CD4-positive, alpha-beta T cell treated with Interleukin-17A for 1 hour (primary cell): ENCODE measurements at places on chromosomes 5 and 9.

DNA sequence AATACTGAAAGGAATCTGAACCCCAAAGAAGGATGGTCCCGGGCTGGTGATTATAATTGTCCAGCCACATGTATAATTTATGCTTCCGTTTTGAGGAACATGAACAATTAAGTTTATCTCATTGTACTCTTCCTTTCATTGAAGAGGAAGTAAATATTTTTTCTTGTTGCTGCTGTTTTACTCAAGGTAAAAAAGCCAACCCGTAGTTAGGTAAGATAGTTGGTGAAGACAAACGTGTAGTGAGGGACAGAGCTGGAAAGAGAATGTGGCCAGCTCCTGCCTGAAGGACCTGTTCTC is 5.1 kb downstream of the RCL1 start:
- DNase-seq, result no peak

- no peak for DNase-seq
These were observed 332.4 kb upstream of the BRINP1 start for GRCh38 chr9:119701651-119702050.

DNA sequence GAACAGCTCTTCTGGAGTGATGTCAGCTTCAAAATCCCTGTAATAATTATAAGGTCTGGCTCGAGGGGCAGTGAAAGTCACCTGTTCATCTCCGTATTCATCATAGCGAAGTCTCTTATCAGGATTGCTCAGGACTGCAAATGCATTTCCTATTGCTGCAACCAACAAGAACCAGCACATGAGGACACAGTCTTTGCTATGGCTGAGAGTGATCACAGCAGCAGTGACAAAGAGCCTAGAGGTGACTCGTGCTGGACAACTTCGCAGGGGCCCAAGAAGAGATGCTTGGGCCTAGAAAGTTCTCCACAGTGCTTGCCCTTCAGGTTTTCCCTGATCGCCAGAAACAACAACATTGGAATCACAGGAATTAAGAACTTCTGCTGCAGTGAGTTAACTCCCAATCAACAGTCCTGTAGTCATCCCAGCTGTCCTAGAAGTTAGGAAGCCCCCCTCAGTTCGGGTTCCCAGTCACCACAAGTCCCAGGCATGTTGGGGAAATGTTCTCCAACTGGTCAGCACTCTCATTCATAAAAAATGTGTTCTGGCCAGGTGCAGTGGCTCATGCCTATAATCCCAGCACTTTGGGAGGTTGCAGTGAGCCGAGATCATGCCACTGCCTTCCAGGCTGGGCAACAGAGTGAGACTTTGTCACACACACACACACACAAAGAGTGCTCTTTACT is 13.0 kb downstream of the DNAJC18 start:
- no peak for DNase-seq

DNA sequence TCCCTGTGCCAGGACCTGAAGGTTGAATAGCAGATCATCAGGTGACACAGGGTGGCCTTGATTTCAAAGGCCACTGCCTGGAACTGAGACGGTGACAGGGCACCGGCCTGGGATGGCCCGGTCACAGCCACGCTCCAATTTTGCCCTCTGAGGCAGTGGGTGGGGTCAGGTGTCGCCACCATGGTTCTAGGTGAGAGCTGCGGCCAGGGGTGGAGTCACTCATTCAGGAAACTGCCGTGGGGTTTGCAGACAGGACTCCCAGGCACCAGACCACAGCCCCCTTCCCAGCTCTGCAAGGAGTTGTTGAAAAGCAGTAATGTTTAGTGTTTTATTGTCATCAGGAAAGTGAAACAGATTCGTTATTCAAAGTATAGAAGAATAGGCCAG is 17.3 kb upstream of the RNU6ATAC start:
- peak; percentile 15 for DNase-seq

DNA sequence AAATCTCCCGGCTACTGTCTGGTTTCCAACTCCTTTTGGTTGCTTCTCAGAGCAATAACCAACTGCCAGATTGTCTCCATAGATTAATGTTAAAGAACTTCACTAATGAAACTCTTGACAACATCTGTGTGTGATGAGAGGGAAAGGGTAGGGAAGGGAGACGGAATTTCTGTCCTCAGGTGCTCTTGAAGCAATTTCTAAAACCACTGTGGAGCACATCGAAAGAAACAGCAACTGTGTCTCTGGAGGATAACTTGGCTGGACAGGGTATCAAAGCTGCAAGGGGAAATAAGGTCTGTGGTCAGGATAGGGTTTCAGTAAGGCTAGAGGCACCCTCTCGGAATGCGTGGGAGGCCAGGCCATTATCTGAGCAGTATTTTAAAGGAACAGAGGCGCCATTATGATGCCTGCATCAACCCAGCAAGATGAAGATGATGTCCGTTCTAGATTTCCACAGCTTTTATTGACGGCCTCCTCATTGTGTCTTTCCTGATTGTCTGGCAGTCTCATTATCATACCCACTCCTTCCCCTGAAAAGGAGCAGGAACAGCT is 76.6 kb downstream of the RORB start:
- DNase-seq, result no peak

DNA sequence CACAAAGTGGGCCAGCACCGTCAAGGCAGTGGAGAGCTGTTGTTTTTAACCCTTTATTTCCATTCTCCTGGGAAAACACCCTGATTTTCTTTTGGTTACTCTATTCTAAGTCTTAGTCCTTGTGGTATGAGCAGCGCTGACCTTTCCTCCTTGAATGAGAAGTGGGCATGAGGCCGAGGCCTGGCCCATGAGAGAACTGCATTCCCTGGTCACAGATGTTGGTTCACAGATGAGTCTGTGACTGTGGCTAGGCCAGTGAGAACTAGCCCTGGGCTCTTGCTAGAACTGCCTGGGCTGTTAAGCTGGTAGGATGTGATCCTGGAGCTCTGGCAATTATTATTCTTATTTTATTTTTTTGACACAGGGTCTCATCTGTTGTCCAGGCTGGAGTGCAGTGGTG is 71.7 kb upstream of the KLF9 start:
- DNase-seq, result no peak

DNA sequence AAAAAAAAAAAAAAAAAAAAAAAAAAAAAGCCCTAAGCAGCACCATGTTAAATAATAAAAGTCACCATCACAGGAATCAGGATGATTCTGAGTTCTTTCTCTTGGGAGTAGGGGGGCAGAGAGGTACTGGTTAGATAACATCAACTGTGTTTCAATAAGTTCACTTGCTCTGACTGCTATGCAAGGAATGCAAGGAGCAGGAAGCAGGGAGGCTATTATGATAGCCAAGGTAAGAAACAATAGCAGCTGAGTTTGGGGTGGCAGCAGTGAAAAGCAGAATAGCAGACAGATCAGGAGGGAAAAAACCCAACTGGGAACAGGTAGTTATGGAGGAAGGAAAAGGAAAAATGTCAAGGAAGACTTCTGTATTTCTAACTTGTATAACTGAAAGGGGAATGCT is 8.2 kb downstream of the CEP120 start:
- DNase-seq, result no peak

GRCh38 chr5:16037121-16037845 is 142.3 kb downstream of the MARCHF11 start:
- DNase-seq, result no peak

DNA sequence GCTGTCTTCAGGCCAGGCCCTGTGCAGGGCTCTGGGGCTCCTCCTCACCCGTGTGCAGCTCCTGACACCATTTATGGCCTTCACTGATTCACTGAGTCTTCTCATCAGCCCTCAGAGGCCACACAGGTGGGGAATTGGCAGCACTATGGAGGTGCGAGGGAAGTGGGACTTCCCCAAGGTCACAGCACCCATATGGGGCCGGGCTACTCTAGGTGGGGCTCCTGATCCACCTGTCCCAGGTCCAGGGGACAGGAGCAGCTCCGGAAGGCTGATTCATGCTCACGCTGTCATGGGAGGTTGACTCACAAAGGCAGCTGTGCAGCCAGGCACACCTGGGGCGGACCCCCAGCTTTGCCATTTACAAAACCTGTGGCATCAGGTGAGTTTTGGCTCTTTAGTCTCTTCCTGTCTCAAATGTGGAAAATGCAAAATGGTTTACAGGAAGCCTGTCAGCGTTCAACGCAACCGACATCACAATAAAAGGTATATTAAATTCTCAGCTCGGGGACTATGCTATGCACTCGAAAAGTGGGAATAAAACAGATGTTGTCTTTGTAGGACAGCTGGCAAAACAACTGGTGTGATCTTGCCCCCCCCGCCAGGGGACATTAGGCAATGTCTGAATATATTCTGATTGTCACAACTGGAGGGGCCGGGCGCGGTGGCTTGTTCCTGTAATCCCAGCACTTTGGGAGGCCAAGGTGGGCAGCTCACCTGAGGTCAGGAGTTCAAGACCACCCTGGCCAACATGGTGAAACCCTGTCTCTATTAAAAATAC is 15.0 kb downstream of the NAIF1 start:
- no peak for DNase-seq

DNA sequence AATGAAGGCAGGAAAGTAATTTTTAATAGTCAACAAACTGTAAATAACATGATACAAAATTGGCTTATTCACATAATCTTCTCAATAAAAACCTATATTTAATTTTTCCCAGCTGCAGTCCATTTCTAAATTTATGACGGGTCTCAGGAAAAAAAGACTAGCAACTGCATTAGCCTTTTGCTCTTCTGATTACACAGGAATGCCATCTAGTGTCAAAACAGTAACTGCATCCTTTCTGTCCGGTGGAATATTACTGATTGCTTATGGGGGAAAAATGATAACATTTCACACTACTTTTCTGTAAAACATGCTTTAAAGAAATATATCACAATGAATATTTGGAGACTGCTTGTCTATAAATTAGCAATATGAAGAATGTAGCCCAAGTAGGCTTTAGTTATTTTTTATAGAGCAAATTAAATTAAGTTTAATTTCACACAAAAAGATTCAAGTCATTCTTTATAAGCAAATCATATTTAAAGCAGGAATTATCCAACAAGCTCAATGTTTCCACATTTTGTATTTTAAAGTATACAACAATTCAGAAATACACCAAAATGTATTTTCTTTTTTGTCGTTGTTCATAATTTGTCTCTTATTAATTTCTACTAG is 534.7 kb downstream of the CDH10 start:
- DNase-seq, result no peak

GRCh38 chr5:115028557-115028956 is 141.2 kb downstream of the TRIM36 start:
- no peak for DNase-seq

GRCh38 chr9:87236546-87236945 is 261.1 kb upstream of the DAPK1 start:
- no peak for DNase-seq

GRCh38 chr5:88665750-88666215 is 217.2 kb downstream of the MEF2C start:
- no peak for DNase-seq

- DNase-seq, result no peak
These were observed 158.7 kb downstream of the FGF1 start for GRCh38 chr5:142527234-142527633.

DNA sequence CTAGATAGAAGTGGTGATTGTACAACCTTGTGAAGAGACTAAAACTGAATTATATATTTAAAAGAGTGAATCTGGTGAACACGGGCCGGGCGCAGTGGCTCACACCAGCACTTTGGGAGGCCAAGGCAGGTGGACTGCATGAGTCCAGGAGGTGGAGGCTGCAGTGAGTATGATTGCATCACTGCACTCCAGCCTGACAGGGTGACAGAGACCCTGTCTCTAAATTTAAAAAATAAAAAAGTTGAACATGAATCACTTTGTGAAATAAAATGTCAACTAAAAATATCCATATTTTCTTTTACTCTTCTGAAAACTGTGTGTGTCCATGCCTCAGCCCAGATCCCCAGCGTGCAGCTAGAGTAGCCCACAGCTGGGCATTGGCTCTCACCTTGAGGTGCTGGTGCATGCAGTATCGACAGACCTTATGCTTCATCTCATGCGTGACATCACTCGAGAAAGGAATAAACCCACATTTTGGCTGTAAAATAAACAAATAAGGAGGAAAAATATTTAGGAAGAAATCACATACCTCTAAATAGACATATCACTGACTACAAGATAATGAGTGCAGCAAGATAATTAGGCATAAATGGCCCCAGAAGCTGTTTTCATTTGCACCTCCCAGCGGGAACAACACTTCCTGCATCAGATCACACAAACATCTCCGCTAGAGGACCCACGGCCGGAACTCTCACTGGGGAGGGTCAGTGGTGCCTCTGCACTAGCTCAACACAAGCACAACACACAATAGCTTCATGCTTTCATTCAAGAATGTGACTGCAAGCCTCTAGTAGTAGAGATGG is 22.1 kb downstream of the IPPK start:
- no peak for DNase-seq

- peak; percentile 31 for DNase-seq
These were observed 36.1 kb upstream of the OSMR start for GRCh38 chr5:38809388-38810359.

GRCh38 chr5:175728885-175729828 is 71.3 kb downstream of the HRH2 start:
- DNase-seq, result no peak

- no peak for DNase-seq
These were observed 9.7 kb downstream of the RNF44 start for GRCh38 chr5:176527246-176528222.

DNA sequence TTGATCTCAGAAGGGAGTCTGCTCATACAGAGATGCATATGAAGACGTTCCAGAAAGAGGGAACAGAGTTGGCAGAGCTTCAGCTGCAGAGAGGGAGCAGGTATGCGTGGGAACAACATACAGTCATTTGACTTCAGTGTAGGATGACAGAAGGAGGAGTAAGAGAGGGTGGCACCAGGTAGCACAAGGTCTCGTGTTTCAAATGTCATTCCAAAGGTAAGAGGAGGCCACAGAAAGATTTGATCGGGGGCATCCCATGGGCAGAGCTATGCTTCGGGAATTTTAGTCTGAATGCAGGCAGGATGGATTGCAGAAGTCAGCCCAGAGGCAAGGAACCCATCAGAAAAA is 367.1 kb downstream of the CDK5RAP2 start:
- no peak for DNase-seq

DNA sequence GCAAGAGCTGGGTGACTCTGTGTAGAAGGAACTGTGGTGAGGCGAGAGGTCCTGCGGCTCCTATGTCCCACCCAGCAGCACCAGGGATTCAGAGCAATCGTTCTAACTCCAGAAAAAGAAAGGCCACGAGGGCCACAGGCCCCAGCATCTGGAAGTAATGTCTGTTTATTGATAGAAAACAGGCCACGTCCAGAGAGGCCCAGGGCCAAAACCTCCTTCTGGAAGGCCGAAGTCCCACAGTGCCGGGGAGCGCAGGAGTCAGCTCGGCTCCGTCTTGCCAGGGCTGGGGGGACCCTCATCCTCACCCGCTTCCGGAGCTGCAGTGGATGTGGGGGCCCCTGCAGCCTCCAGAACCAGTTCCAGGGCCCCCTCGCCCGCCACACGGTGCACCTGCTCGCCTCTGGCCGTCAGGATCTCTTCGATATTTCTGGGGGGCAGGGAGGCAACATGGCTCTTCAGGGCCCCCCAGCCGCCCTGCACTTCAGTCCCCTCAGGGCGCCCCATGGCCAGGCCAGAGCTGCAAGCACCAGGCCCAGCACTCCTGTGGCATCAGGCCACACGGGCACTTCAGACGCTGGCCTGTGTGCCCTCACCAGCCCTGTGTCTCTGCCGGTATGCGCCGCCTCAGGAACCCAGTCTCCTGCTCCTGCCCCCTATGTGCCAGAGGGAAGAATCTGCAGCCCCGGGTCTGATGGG is 1.6 kb downstream of the DNLZ start:
- DNase-seq, result no peak

GRCh38 chr9:110890416-110890815 is 147.9 kb downstream of the LPAR1 start:
- DNase-seq, result no peak
